ENCODE measurements at places on chromosomes 5 and 9.

DNA sequence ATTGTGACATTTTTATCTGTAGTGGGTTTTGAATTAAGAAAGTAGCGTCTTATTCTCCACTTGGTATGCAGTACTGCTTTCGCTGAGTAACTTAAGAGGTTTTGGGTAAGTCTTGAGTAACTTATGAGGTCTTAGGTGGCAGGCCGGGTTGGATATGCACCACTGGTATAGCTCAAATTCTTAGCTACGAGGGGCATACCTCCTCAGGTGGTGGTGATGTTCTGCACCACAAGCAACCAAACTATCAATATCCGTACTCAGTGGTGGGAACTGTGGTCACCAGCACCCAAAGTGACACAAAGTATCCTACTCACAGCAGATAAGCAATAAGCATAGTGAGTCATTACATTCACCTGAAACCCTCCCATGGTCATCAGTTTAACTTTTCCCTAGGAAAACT is 13.7 kb downstream of the SMC2 start:
- H3K4me3 ChIP-seq: no peak overlapping the region
- H3K27me3 ChIP-seq: no peaks in the 10 kb centered on the region
- H3K36me3 ChIP-seq: peaks cover 2% of the 10 kb centered on the region

- DNase-seq: peak; percentile 62
- H3K27ac ChIP-seq: peak overlapping the region; percentile 62
- H3K27me3 ChIP-seq: no peaks in the 10 kb centered on the region
Measured at GRCh38 chr5:139272471-139273321, 20.8 kb upstream of the MATR3 start.

- H3K27me3 ChIP-seq: no peaks in the 10 kb centered on the region
- no peak for DNase-seq
- no peak overlapping the region for H3K27ac ChIP-seq
- peaks cover 8% of the 10 kb centered on the region for H3K4me1 ChIP-seq
Measured at GRCh38 chr9:99181206-99181605, 40.5 kb downstream of the ALG2 start.

DNA sequence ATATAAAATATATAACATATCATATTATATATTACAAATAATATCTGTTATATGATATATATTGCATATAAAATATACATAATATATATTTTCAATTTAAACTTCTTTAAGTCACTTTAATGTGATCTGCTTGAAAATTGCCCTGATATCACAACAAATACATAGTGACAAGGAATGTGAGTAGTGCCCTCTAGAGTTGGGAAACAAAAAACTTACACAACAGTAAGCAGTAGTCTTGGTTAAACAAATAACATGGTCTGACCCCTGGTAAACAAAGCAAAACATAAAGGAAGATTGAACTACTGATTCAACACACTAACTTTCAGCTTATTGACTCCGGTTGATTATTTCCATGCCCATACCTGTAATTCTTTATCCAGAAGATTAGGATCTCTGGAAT is 188.3 kb upstream of the NMUR2 start:
- DNase-seq: no peak
- H3K27me3 ChIP-seq: no peaks in the 10 kb centered on the region
- H3K27ac ChIP-seq: no peak overlapping the region
- no peaks in the 10 kb centered on the region for H3K4me1 ChIP-seq
- H3K4me3 ChIP-seq: no peak overlapping the region
- no peaks in the 10 kb centered on the region for H3K36me3 ChIP-seq

DNA sequence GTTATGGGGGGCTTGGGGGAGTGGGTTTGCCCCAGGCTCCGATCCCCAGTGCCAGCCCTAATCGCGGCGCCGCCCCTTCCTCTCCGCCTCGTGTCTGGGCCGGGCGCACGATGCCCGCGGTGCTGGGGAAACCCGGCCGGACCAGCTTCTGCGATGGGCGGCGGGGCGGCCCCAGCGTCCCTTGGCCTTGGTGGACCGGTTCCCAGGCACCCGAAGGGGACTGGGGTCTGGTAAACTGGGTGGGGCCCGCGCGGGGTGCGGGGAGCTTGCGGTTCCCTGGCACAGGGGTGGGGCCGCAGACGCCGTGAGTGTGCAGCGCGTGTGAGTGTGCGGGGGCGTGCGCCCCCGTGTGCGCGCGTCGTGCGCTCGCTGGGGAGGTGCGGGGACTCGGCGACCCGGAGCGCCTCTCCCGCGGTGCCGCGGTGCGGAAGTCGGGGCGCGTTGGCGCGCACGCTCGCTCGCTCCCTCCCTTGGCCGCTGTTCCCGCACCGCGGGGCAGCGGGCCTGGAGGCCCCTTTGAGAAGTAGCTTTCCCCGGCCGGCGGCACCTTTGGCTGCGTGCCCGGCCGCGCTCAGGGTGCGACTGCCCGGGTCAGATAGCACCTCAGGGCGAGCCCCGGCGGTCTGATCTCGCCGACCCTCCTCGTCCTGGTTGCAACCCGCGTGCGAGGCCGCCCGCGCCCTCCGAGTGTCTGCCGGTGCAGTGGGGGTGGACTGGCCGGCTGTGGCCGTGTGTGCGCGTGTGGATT is 568 bp downstream of the MACIR start:
- no peaks in the 10 kb centered on the region for H3K36me3 ChIP-seq
- peak overlapping the region; percentile 98 for H3K4me3 ChIP-seq
- peak; percentile 19 for DNase-seq
- H3K4me1 ChIP-seq: peaks cover 2% of the 10 kb centered on the region
- H3K27ac ChIP-seq: peak overlapping the region; percentile 78

- no peak overlapping the region for H3K4me3 ChIP-seq
- H3K4me1 ChIP-seq: peaks cover 13% of the 10 kb centered on the region
- no peak for DNase-seq
- H3K27ac ChIP-seq: no peak overlapping the region
- H3K36me3 ChIP-seq: no peaks in the 10 kb centered on the region
Measured at GRCh38 chr5:151703227-151703626, 16.5 kb upstream of the SPARC start.

DNA sequence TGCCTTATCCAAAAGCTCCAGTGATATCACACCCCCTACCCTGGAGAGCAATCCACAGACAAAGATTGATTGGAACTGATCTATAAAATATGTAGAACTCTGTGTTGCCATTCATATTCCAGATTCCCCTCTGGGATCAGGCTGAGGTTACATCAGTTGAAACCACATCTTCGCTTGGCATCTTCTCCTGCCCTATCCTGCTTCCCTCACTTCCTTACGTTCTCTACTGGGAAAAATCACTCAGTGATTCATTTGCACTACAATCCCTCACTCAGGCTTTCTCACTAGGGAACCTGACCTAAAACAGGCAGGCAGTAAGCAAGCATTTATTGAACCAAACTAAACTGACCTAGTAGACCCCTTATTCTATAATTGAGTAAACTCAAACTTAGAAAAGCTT is 111.7 kb downstream of the ESM1 start:
- DNase-seq: no peak
- no peaks in the 10 kb centered on the region for H3K36me3 ChIP-seq
- H3K27ac ChIP-seq: no peak overlapping the region

DNA sequence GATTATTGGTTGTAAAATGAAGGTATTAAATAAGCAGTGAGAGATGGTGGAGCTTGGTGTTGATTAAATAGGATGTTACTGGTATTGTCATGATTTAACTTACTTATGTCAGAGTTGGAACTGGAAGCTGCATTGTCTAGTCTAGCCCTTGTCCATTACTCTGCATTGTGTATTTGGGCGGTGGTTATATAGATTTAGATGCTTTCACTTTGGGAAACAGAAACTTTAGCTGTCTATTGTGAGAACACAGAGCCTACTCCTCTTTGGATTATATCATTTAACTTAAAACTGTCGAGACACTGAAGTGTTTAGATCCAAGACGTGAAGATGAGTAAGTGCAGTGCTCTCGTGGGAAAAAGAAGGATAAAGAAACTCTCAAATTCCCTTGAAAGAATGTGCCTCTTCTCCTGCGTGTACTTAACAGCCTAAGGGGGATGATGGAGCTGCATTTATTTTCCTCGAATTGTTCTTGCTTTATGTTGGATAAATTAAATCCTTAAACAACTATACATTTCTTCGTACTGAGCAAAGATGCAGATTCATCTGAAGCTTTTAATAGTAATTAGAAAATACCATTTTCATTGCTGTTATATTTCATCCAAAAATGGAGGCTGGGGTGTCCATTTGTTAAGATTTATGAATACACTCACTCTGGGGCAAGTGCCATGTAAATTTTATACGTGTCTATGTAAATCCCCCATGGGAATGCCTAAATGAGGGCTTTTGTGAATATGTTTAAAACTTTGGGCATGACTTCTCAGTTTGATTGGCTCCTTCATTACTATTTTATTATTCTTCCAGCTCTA is 21.6 kb downstream of the FBXL7 start:
- H3K36me3 ChIP-seq: peaks cover 3% of the 10 kb centered on the region
- no peaks in the 10 kb centered on the region for H3K27me3 ChIP-seq
- H3K4me1 ChIP-seq: peaks cover 4% of the 10 kb centered on the region
- peak; percentile 47 for DNase-seq

DNA sequence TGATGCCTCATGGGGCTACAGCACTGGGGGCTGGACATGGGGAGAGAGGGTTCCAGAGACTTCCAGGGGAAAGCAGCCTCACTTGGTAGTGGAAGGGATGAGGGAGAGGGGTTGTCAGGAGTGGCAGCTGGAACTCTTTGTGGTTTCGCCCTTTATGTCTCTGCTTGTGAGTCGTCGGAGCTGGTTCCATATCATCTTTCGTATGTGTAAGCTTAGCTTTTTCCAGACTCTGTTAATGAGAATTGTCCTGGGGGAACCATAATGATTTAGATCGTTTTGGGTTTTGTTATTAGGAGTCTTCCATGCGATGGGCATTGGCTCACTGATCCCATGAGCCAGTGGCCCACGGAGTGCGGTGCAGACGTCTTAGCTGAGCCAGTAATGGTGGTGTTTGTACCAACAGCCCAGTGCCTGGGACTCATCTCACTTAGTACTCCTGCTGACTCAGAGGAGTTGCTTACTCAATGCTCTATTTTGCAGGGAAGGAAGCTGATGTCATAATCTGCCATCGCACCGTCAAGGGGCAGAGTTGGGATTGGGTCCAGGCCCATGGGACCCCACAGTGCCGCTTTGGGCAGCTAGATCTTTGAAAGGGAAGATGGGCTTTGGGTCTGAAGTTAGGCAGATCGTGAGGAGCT is 48.5 kb downstream of the NEK6 start:
- no peak overlapping the region for H3K4me3 ChIP-seq
- peak; percentile 96 for DNase-seq
- H3K27me3 ChIP-seq: no peaks in the 10 kb centered on the region
- peak overlapping the region; percentile 74 for H3K27ac ChIP-seq
- H3K36me3 ChIP-seq: peaks cover 66% of the 10 kb centered on the region

Data from IMR-90 (cell line).